ENCODE measurements at places on chromosomes 2 and 18. TPM values are rescaled to one million over a fixed set of nuclear protein-coding genes. Genes with fewer than 3 reads are reported as not detected.
A peak's percentile ranks its signal among the peaks of the same experiment; 100 is the strongest.

- H3K4me1 ChIP-seq: no peaks in the 10 kb centered on the region
- H3K27me3 ChIP-seq: no peaks in the 10 kb centered on the region
- no peak overlapping the region for H3K4me3 ChIP-seq
- no peak for DNase-seq
Observed at GRCh38 chr2:230137902-230138539, 69.3 kb upstream of the SLC16A14 start.

DNA sequence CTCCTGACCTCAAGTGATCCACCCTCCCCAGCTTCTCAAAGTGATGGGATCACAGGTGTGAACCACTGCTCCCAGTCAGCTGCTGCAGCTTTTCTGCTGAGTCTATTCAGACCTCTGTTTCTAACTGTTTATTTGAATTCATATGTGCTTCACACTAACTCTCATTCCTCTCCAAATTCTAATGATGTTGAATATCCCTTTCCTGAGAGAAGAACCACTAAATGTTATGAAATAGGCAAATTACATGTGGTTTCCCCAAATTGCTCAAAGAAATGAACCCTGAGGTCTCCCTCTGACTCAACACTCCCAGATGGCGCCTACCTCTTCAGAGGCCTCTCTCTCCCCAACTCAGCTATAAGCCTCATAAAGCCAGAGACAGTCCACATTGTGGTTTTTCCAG, 98.6 kb downstream of the IRS1 start:
- no peaks in the 10 kb centered on the region for H3K4me1 ChIP-seq
- no peaks in the 10 kb centered on the region for H3K27me3 ChIP-seq
- H3K27ac ChIP-seq: no peak overlapping the region
- DNase-seq: no peak
- H3K36me3 ChIP-seq: no peaks in the 10 kb centered on the region

GRCh38 chr18:8374676-8375075, 234.6 kb upstream of the RAB12 start:
- DNase-seq: no peak
- no peaks in the 10 kb centered on the region for H3K36me3 ChIP-seq
- H3K4me1 ChIP-seq: no peaks in the 10 kb centered on the region
- H3K4me3 ChIP-seq: no peak overlapping the region
- no peak overlapping the region for H3K27ac ChIP-seq
- no peaks in the 10 kb centered on the region for H3K27me3 ChIP-seq

The LINC00305 gene
- total RNA-seq: not detected

- H3K27me3 ChIP-seq: no peaks in the 10 kb centered on the region
- peaks cover 90% of the 10 kb centered on the region for H3K4me1 ChIP-seq
- peak overlapping the region; percentile 37 for H3K4me3 ChIP-seq
Observed at GRCh38 chr2:29014331-29014730, 33.2 kb downstream of the TOGARAM2 start.

Data from CD4-positive, alpha-beta T cell (primary cell).